Brain pericyte (primary cell): ENCODE measurements at places on chromosomes 3 and 15.
A peak's percentile ranks its signal among the peaks of the same experiment; 100 is the strongest.

DNA sequence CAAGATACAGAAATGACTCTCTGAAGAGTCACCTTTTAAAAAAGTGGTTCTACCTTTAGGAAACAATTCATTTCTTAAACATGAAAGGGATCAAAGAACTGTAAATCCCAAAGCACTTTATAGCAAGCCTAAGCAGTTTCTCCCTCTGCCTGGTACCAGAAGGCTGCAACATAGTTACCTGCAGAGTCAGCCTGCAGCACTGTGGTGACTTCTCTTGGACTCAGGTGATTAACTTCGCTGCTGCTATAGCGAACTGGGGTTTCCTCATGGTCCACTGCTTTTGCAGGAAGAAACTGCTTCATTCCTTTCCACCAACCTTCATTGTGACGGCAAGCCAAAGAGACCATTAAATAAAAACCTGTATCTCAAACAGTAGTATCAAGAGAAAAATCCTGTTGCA, 37.3 kb downstream of the ST3GAL6 start:
- DNase-seq: no peak

DNA sequence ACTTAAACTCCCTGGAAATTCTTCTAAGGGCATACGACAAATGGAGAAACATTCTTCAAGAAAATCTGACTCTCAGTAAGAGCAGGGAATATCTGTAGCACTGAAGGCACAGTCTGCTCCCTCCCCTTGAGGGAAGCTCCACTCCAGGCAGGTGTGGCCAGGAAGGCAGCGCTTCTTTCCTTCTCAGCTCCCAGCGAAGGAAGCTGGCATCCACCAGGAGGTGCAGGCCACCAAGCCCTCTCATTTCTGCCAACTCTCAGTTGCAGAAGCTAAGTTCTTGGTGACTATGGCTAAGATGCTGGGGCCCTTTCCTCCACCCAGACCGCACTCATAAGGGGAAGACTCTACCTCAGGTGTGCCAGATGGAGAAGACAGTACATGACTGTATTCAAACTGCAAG, 37.7 kb upstream of the SLC41A3 start:
- DNase-seq: no peak

- DNase-seq: no peak
Measured at GRCh38 chr15:83219026-83219425, 11.4 kb upstream of the HDGFL3 start.

DNA sequence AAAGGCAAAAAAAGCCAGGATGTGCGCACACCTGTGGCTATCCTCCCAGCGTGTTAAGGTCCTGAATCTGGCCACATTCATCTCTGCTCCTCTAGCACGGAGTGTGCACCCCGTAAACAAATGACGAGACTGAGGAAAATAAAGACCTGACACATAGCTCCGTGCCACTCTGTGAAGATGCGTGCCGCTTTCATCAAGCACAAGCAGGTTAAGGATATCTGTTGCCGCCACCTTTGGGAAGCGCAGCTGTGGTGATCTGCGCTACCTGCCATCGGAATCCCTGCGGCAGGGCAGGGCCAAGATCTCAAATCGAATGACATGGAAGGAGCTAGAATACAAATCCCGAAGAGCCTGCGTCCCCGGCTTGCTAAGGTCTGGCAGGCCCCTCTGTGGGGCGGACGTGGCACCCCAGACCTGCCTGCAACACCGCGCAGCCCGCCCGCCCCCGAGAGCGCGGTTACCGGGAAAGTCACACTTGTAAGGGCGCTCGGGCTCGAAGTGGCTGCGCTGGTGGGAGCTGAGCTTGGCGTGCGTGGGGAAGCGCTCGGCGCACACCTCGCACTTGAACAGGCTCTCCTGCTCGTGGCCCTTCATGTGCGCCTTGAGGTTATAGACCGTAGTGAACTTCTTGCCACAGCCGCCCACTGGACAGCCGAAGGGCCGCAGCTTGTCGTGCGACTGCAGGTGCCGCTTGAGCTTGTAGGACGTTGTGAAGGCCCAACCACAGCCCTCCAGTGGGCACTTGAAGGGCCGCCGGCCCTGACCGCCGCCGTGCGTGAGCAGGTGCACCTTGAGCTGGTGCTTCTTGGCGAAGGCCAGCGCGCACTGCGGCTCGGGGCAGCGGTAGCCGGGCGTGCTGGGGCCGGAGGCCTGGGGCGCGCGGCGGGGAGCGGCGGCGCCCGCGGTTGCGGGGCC, 936 bp downstream of the ZXDC start:
- DNase-seq: no peak

GRCh38 chr15:101478701-101479341, 10.7 kb downstream of the PCSK6 start:
- no peak for DNase-seq

GRCh38 chr3:15703346-15703745, 94.4 kb downstream of the ANKRD28 start:
- no peak for DNase-seq

DNA sequence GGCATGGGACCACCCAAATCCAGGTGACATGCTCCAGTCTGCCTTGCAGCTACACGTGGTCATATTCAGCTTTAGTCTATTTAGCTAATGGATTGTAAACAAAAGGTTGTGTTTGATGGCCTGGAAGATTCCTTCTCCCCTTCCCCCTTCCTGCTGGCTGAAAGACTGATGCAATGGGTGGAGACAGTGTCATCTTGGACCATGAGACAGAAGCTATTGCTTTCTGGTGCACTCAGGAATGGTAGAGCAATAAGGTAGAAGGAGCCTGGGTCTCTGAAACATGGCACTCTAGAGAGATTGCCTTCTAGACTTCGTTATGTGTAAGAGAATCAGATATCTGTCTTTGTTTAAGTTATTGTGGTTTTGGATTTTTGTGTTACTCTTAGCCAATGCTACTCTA, 25.7 kb upstream of the PTX3 start:
- no peak for DNase-seq

GRCh38 chr3:112873632-112874031, 27.0 kb upstream of the CD200R1L start:
- DNase-seq: no peak

DNA sequence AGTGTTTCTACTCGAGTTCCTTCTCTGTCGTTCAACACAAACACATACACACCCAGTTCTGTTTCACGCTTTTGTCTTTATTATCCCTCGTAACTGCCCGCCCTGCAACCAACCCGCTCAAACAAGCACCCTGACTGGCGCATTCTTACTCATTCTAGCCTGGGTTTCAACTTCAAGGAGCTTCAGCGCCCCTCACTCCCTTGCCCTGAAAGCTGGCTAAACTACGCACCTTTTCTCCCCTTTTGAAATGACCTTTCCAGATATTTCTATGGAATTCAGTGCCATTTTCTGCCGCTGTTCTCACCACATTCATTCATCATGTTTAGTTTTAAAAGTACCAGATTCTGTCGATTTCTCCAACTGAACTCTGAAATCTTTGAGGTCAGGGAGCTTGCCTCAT, 653 bp upstream of the MFSD1 start:
- no peak for DNase-seq

GRCh38 chr3:171643681-171644080, 166.6 kb downstream of the PLD1 start:
- no peak for DNase-seq

- DNase-seq: no peak
Measured at GRCh38 chr3:47577583-47578118, 1.0 kb downstream of the CSPG5 start.

GRCh38 chr15:90412356-90413194, 24.5 kb downstream of the IQGAP1 start:
- no peak for DNase-seq

- no peak for DNase-seq
Measured at GRCh38 chr3:4720316-4721075, 227.3 kb downstream of the ITPR1 start.

DNA sequence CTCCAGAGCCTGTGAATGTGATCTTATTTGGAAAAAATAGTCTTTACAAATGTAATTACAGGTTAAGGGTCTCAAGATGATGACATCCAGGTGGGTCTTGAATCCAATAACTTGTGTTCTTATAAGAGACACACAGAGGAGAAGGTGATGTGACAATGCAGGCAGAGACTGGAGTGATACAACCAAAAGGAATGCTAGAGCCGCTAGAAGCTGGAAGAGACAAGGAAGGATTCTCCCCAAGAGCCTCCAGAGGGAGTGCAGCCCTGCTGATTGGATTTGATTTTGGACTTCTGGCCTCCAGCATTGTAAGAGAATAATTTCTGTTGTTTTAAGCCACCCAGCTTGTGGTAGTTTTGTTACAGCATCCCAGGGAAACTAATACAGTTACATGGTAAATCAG, 9.7 kb downstream of the MYH15 start:
- DNase-seq: no peak

DNA sequence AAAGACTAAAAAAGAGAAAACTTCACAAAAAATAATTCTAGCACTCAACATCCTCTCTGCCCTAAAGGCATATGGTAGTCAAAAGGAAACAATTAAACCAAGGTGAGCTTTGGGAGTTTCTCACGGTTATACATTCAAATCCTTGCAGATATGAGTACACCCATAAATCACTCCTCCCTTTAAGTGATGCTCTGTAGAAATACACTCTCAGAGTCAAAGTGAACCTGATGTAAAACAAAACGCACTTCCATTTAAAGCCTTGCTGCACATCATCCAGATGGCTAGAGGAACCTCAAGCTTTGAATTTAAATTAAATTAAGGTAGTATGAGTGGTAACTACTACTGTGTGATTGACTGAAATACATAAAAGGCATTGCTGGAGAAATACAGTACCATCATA, 36.0 kb upstream of the AADAC start:
- DNase-seq: no peak

DNA sequence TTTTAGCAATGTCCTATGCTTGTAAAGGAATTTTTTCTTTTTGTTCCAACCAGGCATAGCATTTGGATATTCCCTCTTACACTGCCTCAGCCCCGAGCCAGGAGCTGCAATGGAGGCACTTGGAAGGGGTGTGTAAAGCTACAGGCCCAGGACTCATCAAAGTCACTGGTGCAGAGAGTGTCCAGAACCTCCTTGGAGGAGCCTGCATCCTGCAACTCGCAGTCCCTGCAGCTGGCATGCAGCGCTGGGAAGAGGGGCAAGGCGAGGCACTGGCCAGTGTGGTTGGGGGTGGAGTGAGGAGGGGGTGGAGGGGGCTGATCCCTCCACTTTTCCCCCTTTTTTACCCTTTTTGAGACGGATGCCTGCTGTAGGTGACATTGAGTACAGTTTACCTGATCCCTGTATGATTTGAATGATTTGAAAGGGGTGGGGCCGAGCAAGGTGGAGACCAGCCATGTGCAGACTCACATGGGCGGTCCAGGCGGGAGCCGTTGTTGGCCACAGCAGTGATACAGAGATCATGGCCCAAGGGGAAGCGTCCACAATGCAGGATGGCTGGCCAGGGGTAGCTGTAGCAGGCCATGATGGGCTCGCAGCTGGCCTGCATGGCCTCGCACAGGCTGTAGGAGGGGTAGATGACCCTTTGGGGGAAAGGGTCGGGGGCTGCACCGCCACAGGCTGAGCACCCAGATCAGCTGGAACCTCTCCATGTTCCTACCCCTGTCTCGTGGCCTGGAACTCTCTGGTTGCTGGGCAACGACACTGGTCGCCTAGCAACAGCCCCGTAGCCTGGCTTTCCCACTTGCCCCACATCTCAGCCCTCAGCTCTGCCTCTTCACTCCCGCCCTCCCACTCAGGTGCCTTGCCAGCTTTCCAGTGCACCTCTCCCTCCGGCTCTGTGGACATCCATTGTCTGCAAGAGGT, 7.9 kb downstream of the P4HTM start:
- no peak for DNase-seq

DNA sequence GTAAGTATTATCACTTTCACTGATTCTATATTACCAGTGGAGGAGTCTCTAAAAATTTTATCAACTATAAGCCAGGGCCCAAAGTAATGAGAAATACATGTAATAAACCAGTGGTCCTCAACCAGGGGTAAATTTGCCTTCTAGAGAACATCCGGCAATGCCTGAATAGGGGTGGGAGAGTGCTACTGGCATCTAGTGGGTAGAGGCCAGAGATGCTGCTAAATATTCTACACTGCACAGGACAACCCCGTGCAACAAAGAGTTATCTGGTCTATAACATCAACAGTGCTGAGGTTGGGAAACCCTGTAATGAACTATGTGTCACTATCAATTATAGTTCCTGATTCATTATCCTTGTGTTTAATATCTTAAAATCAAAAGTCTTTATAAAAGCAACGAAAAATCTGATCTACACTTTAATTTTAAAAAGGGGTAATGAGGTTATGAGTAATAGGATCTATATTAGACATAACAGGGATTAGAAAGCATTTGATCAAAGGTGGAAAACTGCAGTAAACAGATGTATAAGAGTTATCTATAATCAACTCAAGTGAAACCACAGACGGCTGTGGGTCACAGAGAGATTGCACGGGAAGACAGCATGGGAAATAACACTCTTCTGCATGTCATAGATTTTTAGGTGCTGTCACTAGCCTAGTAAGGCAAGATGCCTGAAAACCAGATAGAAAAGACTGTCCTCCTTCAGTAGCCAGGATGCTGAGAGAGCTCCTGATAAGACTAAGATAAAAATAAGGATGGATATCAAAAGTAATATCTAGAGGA, 2.0 kb downstream of the LYSMD2 start:
- DNase-seq: no peak

GRCh38 chr3:133995264-133995663, 34.5 kb downstream of the SLCO2A1 start:
- DNase-seq: no peak

DNA sequence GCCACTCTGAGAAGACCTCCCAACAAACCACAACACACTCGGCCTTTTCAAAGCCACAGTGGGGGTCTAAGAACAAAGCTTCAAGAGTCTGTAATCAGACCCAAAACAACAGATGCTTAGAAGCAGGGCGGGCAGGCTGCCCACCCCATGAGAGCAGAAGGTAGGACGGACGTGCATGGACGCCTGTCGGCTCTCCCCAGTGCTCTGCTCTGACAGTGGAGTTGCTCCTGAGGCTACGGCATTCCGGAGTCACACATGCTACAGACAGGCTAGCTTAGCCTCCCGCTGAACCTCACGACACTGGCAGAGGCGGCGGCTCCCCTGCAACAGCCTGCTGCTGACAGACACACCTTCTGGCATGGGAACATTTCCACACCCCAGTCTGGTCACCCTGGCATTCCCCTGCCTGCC, 33.5 kb downstream of the SLCO2A1 start:
- DNase-seq: no peak

- peak; percentile 65 for DNase-seq
Measured at GRCh38 chr3:16456784-16457415, 56.6 kb downstream of the RFTN1 start.

GRCh38 chr3:71241246-71241901, 342.2 kb downstream of the FOXP1 start:
- no peak for DNase-seq

- no peak for DNase-seq
Measured at GRCh38 chr15:25777037-25777436, 86.1 kb downstream of the ATP10A start.

DNA sequence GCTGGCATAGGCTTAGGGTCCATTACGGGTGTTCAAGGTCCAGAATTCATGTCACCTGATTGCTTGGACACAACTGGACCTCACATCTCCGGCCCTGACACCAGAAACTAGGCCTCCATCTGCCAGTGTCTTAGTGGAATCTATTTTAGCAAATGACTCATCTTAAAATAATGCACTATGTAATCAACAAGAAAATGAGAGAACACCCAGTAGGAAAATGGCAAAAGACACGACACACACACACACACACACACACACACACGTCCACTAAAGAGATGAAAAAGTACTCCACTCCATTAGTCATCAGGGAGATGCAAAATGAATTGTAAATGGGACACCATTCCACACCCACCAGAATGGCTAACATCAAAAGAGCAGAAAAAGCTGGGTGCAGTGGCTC, 11.2 kb downstream of the APBA2 start:
- DNase-seq: no peak

GRCh38 chr3:42270561-42270960, 4.6 kb upstream of the CCK start:
- no peak for DNase-seq
